Stimulated activated CD8-positive, alpha-beta memory T cell treated with anti-CD3 and anti-CD28 coated beads, Interleukin-4, amount 100 ng/mL, for 1 hour (primary cell): ENCODE measurements at places on chromosomes 7 and 10.

DNA sequence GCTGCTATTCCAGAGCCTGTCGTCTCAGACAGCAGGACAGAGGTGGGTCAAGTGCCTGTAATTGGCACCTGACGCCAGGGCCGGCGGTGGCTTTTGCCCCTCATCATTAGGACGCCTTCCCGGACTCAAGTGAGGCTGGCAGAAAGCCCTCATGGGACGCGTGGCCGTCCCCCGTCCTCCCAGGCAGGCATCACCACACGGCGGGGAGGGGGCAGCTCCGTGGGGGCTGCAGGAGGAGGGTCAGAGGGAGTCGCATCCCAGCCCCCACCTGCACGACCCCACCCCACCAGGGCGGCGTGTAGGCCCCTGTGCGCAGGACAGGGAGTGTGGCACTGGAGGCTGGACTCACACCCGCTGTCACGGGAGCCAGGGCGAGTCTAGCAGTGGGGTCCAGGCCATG lies 16.3 kb downstream of the CFAP46 start:
- DNase-seq: no peak

DNA sequence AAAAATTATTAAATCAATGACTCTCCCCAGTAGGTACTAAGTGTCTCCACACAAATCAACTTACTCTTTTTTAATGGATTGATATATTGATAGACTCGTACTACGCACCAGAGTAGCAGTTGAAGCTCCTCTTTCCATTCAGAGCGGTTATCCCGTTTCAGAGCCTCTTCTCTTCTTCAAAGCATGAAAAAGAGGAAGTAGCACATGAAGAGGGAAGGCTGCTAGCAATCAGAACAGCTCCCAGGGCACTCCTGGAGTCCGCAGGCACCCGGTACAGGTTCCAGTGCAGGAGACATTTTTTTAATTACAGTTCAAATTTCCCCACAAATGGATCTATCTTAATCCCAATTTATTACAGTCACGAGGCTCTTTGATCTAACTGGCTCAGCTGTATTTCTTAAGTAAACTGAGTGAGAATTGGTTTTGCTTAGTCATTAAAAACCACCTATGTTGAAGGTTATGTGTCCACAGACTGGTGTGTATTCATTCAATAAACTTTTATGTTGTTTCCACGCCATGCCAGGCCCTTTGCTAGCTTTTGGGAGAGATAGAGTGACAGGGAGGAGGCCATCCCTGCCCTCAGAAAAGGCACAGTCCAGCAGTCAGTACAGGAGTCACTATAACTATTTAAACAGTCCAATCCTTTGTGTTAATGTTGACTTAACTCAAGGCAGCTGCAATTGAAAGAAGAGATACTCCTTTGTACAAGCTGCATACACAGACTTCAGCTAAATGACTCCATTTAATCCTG lies 32.1 kb upstream of the CALN1 start:
- no peak for DNase-seq

GRCh38 chr10:52900593-52900992 lies 128.0 kb upstream of the MBL2 start:
- no peak for DNase-seq

- DNase-seq: no peak
Observed at GRCh38 chr10:129911451-129912165, 52.5 kb downstream of the EBF3 start.

DNA sequence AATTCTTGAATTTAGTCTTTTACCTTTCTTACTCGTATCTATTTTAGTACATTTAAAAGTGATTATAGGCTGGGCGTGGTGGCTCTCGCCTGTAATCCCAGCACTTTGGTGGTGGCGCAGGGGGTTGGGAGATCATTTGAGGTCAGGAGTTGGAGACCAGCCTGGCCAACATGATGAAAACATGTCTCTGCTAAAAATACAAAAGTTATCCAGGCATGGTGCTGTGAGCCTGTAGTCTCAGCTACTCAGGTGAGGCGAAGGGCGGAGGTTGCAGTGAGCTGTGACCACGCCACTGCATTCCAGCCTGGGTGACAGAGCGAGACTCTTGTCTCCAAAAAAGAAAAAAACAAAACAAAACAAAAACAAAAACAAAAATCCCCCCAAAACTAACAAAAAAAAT lies 12.2 kb downstream of the PRKCQ start:
- no peak for DNase-seq

- peak; percentile 33 for DNase-seq
Observed at GRCh38 chr10:25080880-25081581, 64.6 kb downstream of the THNSL1 start.

- DNase-seq: no peak
Observed at GRCh38 chr7:67866054-67866453, 869.4 kb downstream of the TYW1 start.

DNA sequence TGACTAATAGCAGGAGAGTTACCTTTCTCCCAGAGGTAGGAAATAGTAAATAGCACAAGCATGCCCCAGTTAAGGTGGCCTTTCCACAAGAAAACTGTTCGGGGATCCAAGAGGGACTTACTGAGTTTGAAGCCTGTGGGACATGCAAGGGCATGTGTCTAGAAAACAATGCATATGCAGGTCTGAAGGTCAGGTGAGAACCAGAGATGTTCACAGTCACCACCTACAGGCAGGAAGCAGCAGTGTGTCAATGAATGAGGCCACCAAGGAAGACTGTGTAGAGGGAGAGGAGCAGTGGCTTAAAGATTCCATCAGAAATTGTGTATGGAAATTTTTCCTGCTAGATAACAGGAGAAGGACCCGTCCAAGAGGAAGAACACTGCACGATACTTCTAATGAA lies 66.0 kb downstream of the CALD1 start:
- DNase-seq: no peak

- no peak for DNase-seq
Observed at GRCh38 chr7:91554883-91555282, 290.6 kb downstream of the FZD1 start.

- DNase-seq: no peak
Observed at GRCh38 chr10:119282446-119282845, 75.1 kb downstream of the GRK5 start.

DNA sequence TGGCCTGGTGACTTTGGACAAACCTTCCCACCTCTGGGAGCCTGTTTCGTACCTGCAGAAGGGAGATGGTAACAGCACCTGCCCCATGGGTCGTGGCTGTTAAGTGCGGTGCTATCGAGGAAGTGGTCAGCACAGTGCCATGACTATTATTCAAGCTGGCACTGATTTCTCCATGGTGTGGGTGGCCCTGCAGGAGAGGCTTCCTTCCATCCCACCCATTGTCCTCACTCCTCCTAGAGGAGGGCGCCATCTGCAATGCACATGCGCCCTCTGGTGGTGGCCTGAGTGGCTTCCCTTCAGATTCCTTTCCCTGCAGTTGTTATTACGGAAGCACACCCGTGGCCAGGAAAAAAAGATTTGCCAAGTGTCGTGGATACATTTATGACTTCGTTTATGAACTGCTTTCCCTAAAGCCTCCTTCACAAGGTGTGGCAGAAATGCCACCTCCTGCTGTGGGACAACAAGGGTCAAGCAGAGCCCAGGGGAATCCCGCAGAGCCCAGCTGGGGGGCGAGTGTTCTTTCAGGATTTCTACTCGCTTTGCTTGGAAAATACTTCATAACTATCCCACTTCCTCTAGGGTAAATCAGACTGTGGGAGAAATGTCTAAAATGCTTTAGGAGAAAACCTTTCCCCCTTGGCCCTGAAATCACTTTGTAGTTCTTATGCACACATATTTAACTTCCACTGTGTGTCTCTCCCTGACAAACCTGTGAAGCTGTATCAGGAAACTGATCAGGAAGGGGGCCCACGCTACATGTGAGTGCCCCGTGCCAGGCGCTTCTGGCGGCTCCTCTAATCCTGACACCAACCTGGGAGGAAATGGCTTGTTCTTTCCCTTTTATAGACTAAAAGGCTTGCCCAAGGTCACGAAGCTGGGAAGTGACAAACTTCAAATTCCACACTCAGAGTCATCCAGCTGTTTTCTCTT lies 98.0 kb upstream of the ANLN start:
- peak; percentile 57 for DNase-seq

GRCh38 chr10:49441488-49442476 lies 45.9 kb upstream of the DRGX start:
- DNase-seq: no peak

GRCh38 chr7:13737563-13737962 lies 251.9 kb downstream of the ETV1 start:
- no peak for DNase-seq

GRCh38 chr7:1546274-1546908 lies 9.6 kb downstream of the TMEM184A start:
- DNase-seq: no peak

DNA sequence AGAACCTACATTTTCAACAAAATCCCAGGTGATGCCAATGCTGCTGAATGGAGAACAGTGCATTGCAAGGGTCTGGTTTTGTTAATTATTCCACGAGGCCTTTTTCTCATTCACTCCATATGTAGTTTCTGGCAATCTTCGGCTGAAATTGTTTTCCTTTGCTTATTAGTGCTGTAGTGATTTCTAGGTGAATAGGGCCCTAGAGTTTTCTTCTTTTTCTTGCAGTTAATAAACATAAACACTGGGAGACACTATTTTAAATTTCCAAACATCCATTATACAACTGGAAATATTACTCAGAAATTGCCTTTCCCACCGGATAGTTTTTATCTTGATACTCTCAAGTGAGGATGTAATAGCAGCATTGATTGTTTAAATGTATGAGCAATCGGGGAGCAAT lies 435.6 kb downstream of the XPNPEP1 start:
- no peak for DNase-seq

- DNase-seq: no peak
Observed at GRCh38 chr7:128076796-128077271, 45.6 kb upstream of the LRRC4 start.

- DNase-seq: no peak
Observed at GRCh38 chr7:55439627-55440026, 74.5 kb downstream of the LANCL2 start.

- DNase-seq: no peak
Observed at GRCh38 chr7:92735707-92736106, 100.7 kb downstream of the CDK6 start.

- no peak for DNase-seq
Observed at GRCh38 chr10:97549587-97550322, 22.8 kb upstream of the ANKRD2 start.

GRCh38 chr7:156932006-156932405 lies 17.5 kb upstream of the NOM1 start:
- no peak for DNase-seq

- no peak for DNase-seq
Observed at GRCh38 chr10:14240253-14241189, 90.2 kb downstream of the FRMD4A start.
